Fibroblast of skin of right biceps (primary cell): ENCODE measurements at places on chromosomes 12 and 14.
A peak's percentile ranks its signal among the peaks of the same experiment; 100 is the strongest.

DNA sequence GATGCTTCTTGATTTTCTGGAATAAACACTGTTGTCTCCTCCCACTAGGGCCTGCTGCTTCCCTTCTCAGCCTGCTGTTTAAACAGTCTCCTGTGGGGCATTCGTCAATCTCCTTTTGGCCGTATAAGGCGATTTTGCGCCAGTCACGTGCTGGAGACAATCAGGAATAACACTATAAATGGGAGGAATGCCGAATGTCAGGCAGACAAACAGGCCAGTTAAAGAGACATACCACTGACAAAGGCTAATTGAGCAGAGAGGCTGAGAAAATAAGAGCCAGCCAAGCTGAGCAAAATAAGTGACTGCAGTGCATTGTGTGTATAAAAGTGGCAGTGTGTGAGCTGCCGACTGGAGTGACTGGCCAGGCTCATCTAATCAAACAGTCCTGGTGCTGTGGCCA lies 23.3 kb downstream of the DMAC2L start:
- DNase-seq = peak; percentile 85

DNA sequence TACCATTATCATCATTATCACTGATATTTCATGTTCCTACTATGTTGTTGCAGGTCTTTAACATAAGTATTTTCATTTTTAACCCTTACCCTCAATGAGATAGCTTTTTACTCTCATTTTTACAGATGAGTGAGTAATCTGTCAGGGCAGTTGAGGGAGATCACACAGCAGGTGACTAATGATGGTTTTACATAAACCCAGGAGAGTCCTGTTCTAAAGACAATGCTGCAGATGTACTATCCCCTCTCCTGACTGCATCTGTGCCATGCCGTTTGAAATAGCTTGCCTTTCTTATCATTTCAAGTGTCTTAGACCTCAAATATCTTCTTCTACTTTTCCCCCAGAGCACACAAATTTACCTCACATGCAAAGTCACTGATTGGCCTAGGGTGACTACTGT lies 1552.1 kb upstream of the SEL1L start:
- no peak for DNase-seq

DNA sequence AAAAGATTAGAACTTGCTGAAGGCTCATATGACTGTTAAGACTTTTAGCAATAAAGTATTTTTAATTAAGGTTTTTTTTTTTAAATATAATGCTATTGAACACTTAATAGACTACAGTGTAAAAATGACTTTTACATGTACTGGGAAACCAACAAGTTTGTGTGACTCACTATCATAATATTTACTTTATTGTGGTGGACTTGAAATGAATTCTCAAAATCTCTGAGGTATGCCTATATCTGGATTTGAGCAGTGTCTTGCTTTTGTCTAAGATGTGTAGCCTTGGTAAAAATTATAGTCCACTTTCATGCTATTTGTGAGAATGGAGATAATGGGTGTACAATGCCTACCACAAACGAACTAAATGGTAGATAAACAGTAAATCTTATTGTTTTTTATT lies 33.9 kb upstream of the NAV3 start:
- DNase-seq = peak; percentile 45

DNA sequence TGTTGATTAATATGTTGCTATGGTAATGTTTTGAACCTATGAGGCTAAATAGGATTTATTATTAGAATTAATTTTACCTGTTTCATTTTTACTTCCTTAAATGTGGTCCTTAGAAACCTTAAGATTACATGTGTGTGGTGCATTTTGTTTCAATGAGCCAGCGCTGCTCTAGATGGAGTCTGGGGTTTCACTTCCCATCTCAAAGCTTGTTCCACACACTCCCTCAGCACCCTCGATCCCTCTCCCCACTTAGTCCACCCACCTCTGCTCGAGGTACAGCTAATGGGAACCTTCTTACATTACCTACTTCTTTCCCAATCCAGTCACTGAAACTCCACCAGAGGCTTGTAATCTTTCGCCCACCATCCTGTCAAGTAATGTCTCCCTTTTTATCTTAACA lies 205.2 kb downstream of the PAX9 start:
- no peak for DNase-seq

- no peak for DNase-seq
These were observed 25.2 kb downstream of the PTPN11 start for GRCh38 chr12:112443916-112444315.

DNA sequence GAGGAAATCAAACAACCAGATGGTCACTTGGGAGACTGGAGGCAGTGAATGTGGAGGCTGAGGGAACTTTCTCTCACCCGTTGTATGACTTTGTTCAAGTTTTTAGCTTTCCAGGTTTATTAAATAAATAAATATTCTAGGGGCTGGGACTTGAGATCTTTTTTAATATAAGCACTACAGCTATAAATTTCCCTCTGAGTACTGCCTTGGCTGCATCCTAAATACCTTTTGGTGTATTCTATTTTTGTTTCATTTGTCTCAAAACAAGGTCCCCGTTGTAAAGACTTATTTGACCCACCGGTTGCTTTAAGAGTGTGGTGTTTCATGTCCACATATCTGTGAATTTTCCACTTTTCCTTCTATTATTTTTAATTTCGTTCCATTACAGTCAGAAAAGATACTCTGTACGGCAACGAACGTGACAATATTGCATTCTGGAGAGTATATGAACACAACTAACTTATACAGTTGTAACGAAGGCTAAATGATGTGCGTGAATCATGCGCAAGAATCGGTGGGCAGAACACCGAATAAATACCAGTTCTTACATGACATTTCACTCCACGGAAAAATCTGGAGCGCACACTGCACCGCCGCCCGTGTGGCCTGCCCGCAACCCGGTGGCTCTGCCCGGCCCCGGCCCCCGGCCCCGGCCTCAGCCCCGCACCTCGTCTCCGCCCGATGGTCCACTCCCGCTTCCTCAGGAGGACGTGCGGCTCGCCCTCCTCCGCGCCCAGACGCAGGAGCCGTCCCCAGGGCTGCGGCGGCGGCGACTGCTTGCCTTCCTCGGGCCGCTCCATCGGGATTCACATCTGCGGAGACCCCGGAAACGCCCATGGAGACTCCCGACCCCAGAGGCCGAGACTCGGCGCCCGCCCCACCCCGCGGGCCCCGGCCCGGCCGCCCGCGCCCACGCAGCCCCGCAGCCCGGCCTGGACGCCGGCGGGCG lies 602 bp downstream of the CHFR start:
- DNase-seq = peak; percentile 19

DNA sequence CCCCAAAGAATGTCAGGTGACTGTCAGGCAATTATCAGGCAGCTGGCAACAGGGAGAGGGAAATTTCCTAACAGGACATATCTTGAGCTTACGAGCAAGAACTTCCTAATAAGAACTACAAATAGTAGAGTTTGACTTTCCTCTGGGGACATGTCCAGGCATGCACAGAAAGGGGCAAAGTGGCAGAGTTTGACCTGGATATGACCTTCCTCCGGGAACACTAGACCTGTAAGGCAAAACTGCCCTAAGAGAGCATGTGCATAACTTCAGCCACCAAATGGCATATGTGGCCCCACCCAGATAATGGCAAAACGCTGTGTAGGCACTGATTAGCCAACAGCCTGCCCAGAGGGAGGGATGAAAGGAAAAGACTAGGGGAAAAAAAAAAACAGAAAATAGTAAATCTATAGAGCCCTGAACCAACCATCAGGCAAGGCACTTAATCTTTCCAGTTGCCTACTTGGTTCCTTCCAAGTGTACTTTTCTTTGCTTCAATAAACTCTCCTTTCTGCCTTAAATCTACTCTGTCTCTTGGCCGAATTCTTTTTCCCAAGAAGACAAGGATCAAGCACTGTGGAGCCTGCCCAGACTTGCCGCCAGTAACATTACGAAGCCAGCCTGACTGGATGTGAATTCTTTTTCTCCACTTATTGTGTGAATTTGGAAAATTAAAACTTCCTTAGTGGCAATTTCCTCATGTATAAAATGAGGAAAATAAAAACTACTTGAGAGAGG lies 164.1 kb downstream of the SPTSSA start:
- DNase-seq = no peak

GRCh38 chr12:14880890-14881453 lies 4.7 kb downstream of the MGP start:
- no peak for DNase-seq

DNA sequence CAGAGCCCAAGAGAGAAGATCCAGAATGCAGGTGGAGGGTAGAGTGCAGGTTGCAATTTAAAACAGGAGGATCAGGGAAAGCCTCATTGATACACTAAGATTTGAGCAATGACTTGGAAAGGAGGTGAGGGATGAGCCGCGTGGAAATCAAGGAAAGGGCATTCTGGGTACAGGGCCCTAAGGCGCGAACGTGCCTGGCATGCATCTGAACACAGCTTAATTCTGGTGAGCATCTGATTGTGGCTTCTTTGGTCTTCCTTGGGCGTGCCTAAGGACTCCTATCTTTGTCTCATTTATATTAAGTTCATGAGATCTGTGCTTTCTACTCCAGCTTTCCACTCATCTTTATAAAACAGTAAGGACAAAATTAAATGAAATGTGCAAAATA lies 79.3 kb downstream of the NTF3 start:
- DNase-seq = no peak

GRCh38 chr12:52514471-52515318 lies 5.5 kb downstream of the KRT5 start:
- no peak for DNase-seq

- DNase-seq = no peak
These were observed 190.2 kb downstream of the KIF26A start for GRCh38 chr14:104328607-104329006.

- DNase-seq = no peak
These were observed 28.7 kb upstream of the OR4E1 start for GRCh38 chr14:21702316-21702715.

- DNase-seq = no peak
These were observed 177.1 kb upstream of the PARP11 start for GRCh38 chr12:4050340-4050739.

GRCh38 chr12:43281563-43281962 lies 270.4 kb downstream of the ADAMTS20 start:
- DNase-seq = no peak

- peak; percentile 68 for DNase-seq
These were observed 154.9 kb upstream of the KRR1 start for GRCh38 chr12:75666126-75666938.

GRCh38 chr14:21202463-21203358 lies 46.8 kb upstream of the OR5AU1 start:
- no peak for DNase-seq

- no peak for DNase-seq
These were observed 33.5 kb upstream of the C14orf180 start for GRCh38 chr14:104545942-104546501.

DNA sequence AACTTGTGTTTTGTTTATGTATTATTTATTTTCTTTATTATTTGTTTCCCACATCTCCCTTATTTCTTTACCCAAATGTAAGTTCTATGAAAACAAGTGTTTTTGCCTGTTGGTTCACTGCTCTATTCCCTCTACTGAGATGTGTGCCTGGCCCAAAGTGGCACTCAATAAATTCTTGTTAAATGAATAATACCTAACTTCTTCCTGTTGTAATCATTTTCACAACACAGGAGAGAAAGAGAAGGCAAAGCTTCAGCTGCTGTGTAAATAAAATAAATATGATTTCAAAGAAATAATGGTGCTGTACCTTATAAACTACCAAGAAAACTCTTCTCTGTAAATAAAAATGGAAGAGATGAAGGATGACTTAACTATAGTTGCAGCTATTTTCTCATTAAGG lies 116.2 kb downstream of the TRHDE start:
- no peak for DNase-seq

DNA sequence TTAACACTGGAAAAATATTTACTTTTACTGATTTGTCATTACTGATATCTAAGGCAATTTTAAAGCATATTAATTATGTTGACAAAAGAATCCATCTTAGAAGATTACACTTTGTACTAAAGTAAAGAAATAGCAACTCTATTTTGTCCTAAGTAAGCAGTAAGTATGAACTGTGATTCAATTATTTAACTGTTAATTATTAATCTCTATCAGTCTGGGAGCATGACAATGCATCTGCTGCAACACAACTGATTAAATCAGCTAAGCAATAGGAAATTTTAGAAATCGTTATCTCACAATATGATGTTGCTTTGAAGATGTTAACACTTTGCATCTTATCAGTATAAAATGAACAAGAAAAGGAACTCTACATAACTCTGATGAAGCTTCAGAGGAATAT lies 172.3 kb downstream of the DPY19L2 start:
- no peak for DNase-seq

- DNase-seq = no peak
These were observed 62.4 kb downstream of the ARMH4 start for GRCh38 chr14:58089612-58090011.

GRCh38 chr14:63212776-63213500 lies 8.7 kb downstream of the RHOJ start:
- DNase-seq = no peak

DNA sequence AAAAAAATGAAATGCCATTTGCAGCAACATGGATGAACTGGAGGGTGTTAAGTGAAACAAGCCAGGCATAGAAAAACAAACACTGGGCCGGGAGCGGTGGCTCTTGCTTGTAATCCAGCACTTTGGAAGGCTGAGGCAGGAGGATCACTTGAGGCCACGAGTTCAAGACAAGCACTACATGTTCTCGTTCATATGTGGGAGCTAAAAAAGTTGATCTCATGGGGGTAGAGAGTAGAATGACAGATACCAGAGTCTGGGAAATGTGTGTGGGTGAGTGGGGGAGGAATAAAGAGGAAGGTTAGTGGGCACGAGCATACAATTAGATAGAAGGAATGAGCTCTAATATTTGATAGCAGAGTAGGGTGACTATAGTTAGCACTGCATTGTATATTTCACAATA lies 21.5 kb downstream of the CACNA2D4 start:
- DNase-seq = no peak
